Fibroblast of skin of abdomen (primary cell): ENCODE measurements at places on chromosomes 4 and X.
A peak's percentile ranks its signal among the peaks of the same experiment; 100 is the strongest.

DNA sequence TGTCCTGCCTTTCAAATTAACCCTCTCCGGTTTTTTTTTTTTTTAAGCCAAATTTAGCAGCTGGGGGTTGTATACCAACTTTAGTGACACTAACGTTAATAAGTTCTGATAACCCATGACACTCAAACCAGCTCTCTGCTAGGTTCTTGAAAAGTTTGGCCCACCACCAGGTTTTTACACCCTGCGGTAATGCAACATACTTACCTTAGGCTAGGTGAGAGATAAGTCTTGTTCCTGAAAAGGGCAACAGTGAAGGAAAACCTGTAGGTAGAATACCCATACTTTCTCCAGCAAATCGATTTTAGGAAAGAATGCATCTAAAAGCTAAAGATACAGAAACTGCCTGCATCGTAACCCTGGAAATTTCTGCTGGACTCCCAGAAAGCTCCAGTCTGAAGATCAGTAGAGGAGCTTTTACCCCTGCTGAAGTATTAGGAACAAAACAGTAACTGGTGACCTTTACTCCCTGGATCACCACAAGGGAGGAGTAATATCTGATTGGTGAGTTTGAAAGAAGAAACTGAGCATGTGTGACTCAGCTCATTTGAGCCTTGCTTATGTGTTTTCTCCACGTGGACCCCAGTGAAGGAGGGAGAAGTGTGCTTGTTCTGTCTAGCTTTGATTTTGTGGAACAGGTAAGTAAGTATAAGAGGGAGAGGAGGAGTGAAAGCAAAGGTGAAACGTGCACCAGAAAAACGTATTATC lies 34.4 kb upstream of the COX18 start:
- DNase-seq, result no peak

DNA sequence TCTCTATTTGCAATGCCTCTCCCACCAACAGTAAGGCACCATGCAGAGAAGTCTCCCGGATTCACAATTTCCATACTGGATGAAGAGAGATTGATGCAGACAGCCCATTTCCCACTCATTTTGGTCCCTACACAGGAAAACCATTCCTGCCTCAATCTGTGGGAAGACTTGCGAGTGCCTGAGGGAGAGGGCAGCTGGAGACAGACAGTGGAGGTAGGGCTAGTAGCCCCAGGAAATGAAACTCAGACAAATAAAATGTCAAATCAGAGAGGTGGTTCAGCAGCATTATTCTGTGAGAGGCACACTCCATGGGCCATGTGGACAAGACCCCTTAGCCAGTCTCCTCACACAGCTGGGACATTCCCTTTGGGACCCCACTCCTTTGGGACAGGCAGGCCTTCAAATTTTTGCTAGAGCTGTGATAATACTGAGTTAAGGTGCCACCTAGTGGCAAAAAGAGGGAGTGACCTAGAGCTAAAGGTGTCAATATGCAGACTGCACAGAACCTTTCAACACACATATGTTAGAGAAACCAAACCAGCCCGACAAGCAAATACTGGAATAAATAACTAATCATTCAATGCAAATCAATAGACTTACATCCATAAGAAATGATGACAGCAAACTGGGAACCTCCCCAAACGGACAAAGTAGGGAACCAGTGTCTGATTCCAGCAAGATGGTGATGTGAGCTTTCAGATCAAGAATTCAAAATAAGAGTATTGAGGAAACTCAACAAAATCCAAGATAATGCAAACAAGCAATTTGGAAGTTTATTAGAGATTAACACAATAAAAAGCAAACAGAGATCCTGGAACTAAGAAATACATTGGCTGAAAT lies 1865.3 kb upstream of the AGA start:
- peak; percentile 11 for DNase-seq

DNA sequence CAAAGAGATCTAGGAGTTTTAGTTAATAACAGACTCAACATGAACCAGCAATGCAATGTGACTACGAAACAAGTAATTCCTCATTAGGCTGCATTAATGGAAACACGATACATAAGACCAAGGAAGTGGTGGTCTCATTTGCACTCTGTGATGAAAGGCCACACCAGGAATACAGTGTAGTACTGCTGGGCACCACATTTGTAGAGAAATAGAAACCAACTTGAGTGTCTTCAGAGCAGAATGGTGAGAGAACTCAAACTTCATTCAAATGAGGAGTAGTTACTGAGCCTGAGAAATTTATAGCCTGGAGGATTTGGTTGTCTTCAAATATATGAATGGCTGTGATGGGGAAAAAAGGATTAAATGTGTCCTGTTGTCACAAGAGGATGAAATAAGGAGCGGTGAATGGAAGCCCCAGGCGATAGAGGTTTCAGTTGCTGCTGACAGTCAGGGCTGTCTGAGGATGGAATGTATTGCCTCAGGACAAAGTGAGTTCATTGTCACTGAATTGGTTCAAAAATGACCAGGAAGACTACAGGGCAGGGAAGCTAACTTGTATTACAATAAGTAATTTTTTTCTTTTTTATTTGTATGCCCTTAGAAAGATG lies 50.9 kb downstream of the NFKB1 start:
- DNase-seq, result no peak

DNA sequence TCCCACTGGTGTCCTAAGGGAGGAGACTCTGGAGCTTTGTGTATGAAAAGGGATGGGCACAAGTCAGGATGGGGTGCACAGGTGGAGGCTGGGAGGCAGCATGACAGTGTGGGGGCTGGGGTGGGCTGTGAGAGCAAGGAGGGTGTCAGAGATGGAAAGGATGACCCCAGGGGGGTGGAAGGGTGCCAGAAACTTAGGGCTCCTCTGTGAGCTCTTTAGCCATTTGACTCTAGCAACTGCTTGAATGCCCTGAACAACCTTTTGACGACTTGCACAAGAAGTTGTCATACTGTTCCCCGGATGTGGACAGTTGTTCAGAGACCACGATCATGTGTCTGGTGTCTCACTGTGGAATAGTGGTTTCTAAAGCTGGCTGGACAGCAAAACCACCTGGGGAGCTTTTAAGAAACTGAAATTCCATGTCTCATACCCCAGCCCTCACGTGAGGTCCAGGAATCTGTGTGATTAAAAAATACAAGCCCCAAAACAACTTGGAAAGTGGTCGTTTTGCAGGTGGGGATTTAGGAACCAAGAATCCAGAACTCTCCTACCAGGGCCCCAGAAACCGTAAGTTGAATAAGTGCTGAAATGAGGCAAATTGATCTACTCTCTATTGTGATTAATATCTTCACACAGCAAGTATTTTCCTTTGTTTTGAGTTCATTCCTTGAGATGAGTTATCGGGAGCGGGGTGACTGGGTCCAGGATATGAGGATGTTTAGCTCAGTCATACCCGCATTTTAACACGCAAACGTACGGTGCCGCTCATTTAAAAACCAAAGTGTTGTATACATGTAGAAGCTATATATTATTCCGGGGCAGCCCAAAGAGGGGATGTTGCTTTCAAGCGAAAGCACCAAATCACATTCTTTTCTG lies 3.4 kb downstream of the RHOH start:
- no peak for DNase-seq

DNA sequence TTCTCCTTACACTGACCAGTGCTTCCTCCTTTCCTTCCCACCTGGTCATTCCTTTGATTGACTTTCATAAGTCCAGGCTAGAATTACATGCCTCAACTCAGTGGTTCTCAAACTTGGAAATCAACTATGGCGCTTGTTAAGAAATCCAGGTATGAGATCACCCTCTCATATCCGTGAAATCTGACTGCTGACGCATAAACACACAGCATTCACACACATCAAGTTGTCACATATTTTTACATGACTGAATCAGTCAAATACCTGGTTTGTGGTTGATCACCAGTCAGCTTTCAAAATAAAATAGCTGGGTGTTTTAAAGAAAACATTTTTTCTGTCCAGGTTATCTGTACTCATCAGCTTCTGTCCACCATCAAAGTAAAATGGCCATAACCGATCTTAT lies 433.5 kb downstream of the AFF2 start:
- DNase-seq, result no peak

DNA sequence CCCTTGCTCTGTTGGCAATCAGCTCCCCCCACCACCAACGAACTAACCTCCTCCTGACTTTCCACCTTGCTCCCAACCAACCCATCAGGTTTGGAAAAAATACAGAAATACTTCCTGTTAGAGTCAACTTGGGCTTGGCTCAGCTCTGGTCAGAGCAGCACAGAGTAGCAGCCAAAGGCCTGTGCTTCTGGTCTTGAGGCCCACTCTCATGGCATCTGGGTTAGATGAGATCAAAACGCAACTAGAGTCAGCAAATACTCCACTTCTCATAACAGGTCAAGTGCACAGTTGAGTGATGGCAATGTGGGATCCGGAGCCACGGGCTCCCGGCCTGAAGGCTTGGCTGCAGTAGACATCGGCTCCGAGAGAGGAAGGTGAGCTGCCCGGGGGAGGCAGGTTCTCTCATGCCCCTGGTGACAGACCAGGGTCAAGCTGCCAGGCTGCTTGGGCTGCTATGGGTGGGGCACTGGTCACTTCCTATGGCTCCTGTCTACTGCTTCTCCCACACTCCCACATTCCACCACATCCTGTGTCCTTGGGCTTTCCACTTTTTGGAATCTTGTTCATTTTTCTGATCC lies 34.8 kb downstream of the ZNF185 start:
- DNase-seq, result no peak

- DNase-seq, result no peak
These were observed 757.3 kb upstream of the PABPC4L start for GRCh38 chr4:134958862-134959261.

- DNase-seq, result no peak
These were observed 920.1 kb upstream of the TENM3 start for GRCh38 chr4:181323061-181323460.

DNA sequence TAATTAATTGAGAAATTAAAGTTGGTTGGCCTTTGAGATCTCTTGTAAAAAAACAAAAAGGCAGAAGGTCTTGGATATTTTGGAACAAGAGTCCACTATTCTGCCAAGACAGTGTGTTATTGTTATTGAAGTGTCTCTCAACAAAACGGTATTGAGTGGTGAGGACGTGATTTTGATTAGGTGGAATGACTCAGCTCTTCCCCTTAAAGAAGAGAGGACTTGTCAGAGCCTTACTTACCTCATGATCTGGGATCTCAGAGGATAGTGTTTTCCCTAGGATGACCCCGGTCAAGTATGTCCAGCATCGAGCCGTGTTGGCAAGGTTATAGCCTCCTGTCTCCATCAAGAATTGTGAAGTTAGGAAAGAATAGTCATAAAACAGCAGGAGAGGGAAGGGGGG lies 110.9 kb downstream of the HDAC8 start:
- no peak for DNase-seq
